Left renal cortex interstitium (tissue), 4 donors: ENCODE measurements at places on chromosomes 6 and 20.

DNA sequence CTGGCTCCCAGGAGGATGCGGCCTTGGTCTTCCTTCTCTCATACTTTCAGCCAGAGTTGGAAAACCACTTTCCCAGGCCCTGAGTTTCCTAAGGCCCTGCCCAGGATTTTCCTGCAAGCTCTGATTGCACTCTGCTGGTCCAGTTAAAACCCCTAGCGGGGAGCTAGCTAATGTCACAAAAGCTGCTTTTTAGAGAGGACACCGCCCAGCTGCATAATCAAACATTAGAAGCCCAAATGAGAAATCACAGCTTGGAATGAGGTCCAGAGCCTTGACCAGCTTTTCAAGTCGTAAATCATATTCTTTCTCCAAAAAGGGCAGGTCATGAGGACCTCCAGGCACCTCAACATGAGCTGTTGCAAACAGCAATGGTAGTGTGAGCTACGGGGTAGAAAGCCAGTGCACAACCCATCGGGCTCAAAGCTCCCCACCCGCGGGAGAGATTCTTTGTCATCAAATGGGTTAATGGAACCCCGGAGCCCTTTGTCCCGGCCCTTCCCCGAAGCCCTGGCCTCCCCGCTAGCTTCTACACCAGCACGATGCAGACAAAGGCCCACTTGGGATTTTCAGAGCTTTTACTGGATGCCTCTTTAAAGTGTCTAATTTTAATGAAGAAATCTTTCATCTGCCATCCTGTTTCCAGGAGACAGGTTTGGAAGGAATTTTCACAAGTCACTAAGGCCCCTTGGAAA is 134.0 kb downstream of the SCML4 start:
- DNase-seq = no peak

GRCh38 chr6:14789996-14790395 is 455.9 kb upstream of the JARID2 start:
- DNase-seq = no peak

GRCh38 chr20:31721408-31722256 is 1.0 kb downstream of the BCL2L1 start:
- no peak for DNase-seq

- DNase-seq = peak; percentile 36
Measured at GRCh38 chr6:53544217-53544469, 758 bp downstream of the GCLC start.

- no peak for DNase-seq
Measured at GRCh38 chr20:41000628-41001027, 28.0 kb upstream of the TOP1 start.

- no peak for DNase-seq
Measured at GRCh38 chr6:71468841-71469700, 180.5 kb downstream of the OGFRL1 start.

DNA sequence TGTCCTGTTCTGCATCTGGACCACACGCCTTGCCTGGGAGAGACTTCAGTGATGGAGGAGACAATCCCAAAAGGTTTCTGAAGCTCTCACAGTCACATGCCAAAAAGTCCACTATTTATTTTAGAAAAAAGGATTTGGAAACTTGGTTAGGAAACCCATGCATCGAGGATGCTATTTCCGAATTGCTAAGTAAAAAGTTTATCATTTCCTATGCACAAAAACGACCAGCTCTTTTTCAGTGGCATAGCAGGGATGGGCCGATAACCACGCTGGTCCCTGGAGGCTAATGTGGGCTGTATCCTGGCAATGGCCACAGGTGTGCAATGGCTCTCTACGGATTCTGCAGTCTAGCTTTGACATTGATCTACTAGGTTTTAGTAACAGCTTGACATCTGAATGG is 33.9 kb downstream of the RAMACL start:
- no peak for DNase-seq

DNA sequence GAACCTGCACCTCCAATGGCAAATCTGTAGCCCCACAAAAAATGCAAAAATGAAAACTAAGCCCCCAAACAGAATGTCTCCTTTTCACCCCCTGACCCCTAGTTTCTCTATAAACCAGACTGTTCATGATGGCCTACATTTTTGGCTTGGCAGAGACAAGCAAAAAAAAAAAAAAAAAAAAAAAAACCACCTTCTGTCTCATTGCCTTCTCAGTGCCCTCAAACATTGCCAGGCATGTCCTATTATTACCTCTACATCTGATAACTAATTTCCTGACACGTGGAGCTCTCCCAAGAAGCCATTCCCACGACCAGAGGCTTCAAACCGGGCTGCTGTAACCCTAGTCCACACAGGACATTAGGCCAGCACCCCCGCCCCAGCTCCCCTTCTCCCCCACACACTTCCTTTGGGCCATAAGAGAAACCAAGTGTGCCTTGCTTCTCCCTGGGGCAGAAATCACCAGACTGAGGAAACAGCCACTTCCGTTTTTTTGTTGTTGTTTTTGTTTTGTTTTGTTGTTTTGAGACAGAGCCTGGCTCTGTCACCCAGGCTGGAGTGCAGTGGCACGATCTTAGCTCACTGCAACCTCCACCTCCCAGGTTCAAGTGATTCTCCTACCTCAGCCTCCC is 65.4 kb downstream of the GPR6 start:
- DNase-seq = no peak

DNA sequence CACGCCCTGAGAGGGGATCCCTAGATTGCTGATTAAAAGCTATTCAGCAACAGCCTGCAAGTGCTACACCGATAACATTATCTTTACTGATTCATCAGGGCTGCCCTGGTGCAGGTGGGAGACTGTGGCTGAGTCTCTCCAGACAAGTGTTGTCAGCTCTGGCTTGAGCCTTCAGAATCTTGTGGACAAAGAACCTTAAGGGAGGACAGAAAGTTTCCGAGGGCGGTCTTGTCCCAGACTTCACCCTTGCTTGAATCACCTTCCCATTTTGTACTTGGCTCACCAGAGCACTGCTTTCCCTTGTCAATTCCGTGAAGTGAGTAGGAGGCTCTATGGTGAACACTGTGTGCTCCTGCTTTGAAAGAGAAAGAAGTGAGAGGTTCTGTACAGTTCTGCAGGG is 88.6 kb upstream of the PCSK2 start:
- no peak for DNase-seq

GRCh38 chr6:166104107-166104506 is 63.5 kb downstream of the TBXT start:
- no peak for DNase-seq

DNA sequence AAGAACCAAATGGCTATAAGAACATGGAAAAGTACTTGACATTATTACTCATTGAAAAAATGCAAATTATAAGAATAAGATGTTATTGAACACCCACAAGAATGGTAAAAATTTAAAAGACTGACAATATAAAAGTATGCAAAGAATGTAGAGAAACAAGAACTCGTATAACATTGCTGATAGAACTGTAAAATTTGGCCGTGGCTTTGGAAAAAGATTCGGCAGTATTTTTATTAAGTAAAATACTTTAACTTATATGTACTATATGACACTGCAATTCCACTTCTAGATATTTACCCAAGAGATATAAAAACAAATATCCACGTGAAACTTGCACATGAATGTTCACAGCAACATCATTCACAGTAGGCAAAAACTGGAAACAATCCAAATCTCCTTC is 239.2 kb downstream of the TPBG start:
- DNase-seq = no peak

DNA sequence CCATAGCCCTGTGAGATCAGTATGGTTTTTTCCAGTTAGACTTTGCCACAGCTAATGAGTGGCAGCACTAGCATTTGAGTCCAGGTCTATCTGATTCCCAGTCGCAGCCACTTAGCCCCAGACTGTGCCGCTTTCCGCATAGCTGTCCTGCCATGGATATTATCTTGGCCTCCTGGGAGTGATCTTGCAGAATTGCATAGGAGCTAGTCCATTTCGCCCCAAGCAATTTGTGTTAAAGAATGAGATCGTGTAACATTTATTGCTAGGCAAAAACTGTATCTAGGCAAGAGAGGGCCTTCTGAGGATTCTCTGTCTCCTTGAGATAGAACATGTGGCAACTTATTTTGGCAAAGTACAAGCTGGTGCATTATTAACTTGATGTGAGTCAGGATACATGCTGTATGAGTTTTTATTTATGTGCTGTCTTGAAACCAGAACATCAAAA is 74.2 kb downstream of the EZR start:
- DNase-seq = no peak

- DNase-seq = no peak
Measured at GRCh38 chr6:72619883-72620696, 1.8 kb upstream of the KCNQ5 start.

- DNase-seq = no peak
Measured at GRCh38 chr6:109373762-109374161, 8.5 kb downstream of the CD164 start.

- no peak for DNase-seq
Measured at GRCh38 chr6:108693430-108694154, 132.9 kb downstream of the FOXO3 start.

- DNase-seq = no peak
Measured at GRCh38 chr6:170572704-170573466, 11.6 kb downstream of the PDCD2 start.

DNA sequence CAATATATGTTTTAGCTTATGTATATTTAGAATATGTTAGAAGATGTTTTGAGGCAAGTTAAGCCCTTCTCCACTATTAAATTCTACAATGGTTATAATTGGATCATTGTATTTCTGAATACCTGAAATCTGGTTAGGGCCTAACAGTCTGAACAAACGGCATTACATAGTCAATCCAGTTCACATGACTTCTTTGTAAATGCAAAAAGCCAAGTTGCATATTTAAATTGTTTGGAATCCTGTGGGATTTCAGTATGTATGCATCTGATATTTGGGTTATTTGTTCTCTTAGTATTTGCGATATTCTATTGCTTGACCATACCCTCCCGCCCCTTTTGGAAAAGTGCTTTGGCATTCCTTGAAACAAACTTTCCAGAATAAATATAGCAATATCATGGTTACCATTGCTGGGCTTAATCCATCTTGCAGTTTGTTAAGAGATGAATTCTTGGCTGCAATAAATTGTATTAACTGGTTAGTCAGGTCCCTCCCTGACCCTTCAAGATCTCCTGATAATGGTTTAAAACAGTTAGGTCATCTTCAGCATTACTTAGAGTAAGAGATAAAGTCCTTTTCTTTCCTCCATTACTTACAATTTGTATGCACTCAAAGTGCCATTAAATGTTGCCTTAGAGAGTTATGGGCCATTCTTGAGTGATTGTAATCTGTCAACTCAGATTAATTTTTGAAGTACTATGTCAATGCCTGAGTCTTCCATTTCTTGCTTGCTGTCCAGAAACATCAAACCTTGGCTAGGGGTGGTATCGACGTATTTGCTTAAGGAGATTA is 36.5 kb downstream of the LRRC1 start:
- DNase-seq = no peak

DNA sequence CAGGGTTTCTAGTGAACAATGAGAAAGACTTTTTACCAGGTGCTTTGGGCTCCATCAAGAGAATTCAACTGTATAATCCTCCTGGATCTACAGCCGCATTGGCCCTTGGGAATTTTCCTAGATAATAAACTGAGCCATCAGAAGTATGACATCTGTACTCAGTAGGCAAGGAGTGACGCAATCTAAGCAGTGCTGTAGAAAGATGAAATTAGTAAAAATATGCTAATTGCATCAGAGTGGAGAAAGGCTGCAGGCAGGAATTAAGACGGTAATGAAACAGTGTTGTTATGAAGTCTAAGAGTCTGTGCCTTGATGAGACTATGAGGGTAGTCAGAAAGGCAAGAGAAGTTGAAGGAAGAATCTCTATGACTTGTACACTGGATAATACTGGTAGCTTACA is 507.9 kb upstream of the SOX4 start:
- DNase-seq = no peak

DNA sequence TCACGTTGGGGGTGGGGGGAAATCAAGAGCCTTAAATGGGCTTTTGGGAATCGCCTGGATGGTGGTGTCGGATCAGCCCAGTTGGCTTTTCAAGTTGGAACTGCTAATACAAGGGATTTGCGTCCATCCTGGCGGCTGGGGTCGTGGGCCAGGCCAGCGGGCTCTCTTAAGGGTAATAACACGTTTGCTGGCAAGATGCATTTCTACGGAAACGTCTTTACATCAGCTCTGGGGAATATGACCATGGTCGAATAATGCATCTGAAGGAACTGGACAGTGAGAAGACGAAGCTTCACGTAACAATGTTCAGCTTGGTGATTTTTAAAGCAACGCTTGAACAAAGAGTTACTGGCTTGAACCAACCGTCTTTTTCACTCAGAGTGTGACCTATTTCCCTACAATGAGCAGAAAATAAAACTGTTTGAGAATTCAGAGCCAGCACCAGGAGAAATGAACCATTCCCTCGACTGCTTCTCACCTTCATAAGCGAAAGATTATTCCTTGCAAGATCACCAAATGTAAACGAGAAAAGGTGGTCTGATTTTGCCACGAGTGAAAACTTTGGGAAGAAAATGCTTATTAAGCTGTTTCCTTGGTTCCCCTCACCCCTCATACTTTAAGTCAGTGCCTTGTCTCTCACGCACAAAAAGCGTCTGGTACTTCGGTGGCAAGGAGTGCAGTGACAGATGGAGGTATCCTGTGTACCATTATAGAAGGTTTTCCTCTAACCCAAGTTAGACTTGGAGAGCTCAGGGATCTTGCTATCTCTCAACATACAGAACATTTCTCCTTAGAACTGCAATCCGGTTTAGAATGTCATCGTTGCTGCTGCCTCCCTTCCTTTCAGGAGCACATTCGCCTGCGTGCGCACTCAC is 1.4 kb upstream of the MARCKS start:
- DNase-seq = peak; percentile 63

DNA sequence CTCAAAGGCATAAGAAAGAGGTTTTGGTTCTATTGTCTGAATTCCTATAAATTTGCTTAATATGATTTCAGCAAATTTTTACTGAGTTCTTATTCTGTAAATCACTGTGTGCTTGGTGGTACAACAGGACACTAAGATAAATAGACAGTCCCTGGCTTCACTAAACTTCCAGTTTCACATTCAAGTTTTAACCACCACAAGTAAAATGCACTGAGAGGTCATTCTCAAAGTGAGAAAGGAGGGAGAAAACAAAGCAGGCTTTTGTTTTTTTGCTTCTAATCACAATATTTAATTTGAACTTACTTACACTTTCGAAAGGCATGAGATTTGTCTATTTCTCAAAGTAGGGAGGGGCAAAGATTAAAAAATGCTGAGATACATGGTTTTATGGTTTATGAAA is 445.7 kb downstream of the CDC5L start:
- DNase-seq = no peak

- DNase-seq = no peak
Measured at GRCh38 chr6:137829641-137830083, 37.4 kb upstream of the TNFAIP3 start.

GRCh38 chr20:51460569-51461265 is 81.8 kb downstream of the NFATC2 start:
- DNase-seq = no peak
